Uterus (tissue), 4 donors: ENCODE measurements at places on chromosomes 3 and 15. TPM values are rescaled to one million over a fixed set of nuclear protein-coding genes. Genes with fewer than 3 reads are reported as not detected.

DNA sequence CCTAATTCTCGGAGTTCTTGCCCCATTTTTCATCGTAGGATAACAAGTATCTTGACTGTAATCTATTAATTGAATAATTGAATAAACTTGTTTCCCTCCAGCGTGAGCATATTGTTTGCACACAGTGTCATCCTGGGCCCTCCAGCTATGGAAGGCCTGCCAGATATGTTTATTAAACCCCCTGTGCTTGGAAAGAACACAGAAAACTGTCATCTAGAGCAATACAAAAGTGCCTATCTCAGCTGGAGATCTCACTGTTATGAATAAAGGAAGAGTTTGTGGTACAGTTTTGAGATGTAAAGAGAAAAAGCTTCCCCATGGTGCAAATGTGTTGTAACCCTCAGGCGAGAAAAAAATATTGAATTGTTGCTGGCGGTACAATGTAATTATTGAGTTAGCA is 405.9 kb downstream of the SOX2 start:
- H3K27ac ChIP-seq, result no peak overlapping the region
- no peak for DNase-seq
- no peak overlapping the region for H3K4me3 ChIP-seq
- no peaks in the 10 kb centered on the region for H3K27me3 ChIP-seq
- H3K4me1 ChIP-seq, result no peaks in the 10 kb centered on the region

Gene RASGRP1
- total RNA-seq, result 0.48 TPM

GRCh38 chr3:17009826-17010225 is 125.1 kb downstream of the PLCL2 start:
- H3K27me3 ChIP-seq, result no peaks in the 10 kb centered on the region
- no peak overlapping the region for H3K27ac ChIP-seq
- H3K4me1 ChIP-seq, result no peaks in the 10 kb centered on the region
- H3K36me3 ChIP-seq, result no peaks in the 10 kb centered on the region
- no peak for DNase-seq
- no peak overlapping the region for H3K4me3 ChIP-seq

GRCh38 chr3:69186575-69187093 is 64.2 kb upstream of the LMOD3 start:
- no peaks in the 10 kb centered on the region for H3K36me3 ChIP-seq
- no peak overlapping the region for H3K27ac ChIP-seq
- H3K4me1 ChIP-seq, result no peaks in the 10 kb centered on the region

- peak overlapping the region; percentile 11 for H3K27ac ChIP-seq
- DNase-seq, result no peak
- H3K4me1 ChIP-seq, result peaks cover 7% of the 10 kb centered on the region
- no peaks in the 10 kb centered on the region for H3K27me3 ChIP-seq
- no peaks in the 10 kb centered on the region for H3K36me3 ChIP-seq
Measured at GRCh38 chr3:124118397-124118796, 126.5 kb upstream of the ROPN1 start.

- no peak overlapping the region for H3K4me3 ChIP-seq
- H3K4me1 ChIP-seq, result no peaks in the 10 kb centered on the region
- no peak for DNase-seq
- H3K27ac ChIP-seq, result no peak overlapping the region
- H3K27me3 ChIP-seq, result no peaks in the 10 kb centered on the region
Measured at GRCh38 chr15:33047077-33047476, 147.4 kb downstream of the FMN1 start.

DNA sequence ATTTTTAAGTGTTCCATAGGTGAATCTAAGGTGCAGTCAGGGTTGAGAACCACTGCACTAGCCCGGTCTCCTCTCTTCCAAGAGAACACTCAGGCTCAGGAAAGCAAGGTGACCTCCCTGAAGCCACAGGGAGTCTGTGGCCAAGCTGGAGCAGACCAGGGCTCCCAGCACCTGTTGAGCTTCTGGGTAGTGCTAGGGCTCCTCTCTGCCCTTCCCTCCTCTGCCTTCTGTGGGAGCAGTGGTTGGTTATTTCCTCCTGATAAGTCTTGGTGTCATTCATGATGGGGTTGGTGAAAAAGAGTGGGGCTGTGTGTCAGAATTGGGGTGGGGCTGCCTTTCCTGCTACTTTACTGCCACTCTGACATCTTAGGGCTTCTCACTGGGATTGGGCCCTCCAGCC is 163.1 kb upstream of the UMPS start:
- no peaks in the 10 kb centered on the region for H3K36me3 ChIP-seq
- no peaks in the 10 kb centered on the region for H3K27me3 ChIP-seq
- H3K4me1 ChIP-seq, result no peaks in the 10 kb centered on the region
- DNase-seq, result no peak
- H3K27ac ChIP-seq, result no peak overlapping the region

Gene MST1R
- 2.8 TPM for total RNA-seq

Gene CHMP2B
- total RNA-seq, result 41.3 TPM

Gene ALS2CL
- 41.2 TPM for total RNA-seq

DNA sequence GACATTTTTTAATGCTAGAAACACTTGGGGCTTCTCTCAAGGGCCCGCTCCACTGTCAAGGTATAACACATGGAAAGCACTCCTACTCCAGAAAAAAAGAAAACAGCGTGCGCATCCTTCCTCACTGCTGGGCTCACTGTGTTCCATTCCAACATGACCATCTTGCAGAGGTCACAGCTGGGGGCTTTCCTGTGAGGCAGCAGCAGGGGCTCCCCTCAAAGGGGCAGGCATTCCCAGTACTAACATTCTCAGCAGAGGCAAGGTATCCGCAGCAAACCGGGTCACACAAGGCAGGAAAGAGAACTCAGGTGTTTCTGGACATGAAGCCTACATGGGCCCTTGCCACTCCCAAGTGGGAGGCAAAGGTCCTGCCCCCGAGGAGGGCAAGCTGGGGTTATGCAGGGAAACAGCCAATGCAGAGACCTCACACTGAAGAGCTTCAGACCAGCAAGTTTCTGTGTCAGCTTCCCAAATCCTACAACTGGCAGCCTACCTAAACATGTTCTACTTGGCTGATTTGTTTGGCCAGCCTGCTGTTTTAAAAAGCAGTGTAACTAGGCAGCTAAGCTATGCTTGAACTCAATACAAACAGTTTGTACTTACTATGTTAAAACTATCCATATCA is 6.4 kb downstream of the BDH1 start:
- H3K36me3 ChIP-seq, result no peaks in the 10 kb centered on the region
- no peaks in the 10 kb centered on the region for H3K27me3 ChIP-seq
- no peaks in the 10 kb centered on the region for H3K4me1 ChIP-seq
- H3K4me3 ChIP-seq, result no peak overlapping the region
- no peak for DNase-seq
- no peak overlapping the region for H3K27ac ChIP-seq

Gene EDC3
- 26.3 TPM for total RNA-seq

Gene GPR62
- total RNA-seq, result 8.2 TPM

Gene TNFSF10
- total RNA-seq, result 30.1 TPM

Gene HRG
- total RNA-seq, result not detected

- DNase-seq, result peak; percentile 35
- H3K27ac ChIP-seq, result no peak overlapping the region
- peak overlapping the region; percentile 12 for H3K4me3 ChIP-seq
- no peaks in the 10 kb centered on the region for H3K36me3 ChIP-seq
- no peaks in the 10 kb centered on the region for H3K27me3 ChIP-seq
- no peaks in the 10 kb centered on the region for H3K4me1 ChIP-seq
Measured at GRCh38 chr15:58864602-58865424, 68.7 kb downstream of the SLTM start.

Gene BFSP2
- not detected for total RNA-seq
